ENCODE measurements at places on chromosomes 7 and 10.

DNA sequence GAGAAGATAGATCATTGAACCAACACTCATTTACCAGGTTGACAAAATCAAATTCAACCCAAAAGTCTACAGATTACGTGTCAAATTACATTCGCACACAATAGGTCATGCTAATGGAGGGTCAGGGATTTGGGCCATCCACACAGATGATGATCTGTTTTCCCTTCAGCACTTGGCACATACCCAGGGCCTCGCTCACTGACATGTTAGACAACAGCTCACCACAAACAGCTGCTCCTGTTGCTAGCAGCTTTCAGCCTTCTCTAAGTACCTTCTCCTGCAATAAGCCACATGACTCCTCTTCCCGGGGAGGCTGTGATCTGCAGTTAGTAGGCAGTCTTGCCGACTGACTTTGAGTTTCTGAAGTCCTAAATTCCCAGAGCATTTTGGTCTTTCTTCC lies 18.4 kb downstream of the NKX2-3 start:
- no peak for DNase-seq

DNA sequence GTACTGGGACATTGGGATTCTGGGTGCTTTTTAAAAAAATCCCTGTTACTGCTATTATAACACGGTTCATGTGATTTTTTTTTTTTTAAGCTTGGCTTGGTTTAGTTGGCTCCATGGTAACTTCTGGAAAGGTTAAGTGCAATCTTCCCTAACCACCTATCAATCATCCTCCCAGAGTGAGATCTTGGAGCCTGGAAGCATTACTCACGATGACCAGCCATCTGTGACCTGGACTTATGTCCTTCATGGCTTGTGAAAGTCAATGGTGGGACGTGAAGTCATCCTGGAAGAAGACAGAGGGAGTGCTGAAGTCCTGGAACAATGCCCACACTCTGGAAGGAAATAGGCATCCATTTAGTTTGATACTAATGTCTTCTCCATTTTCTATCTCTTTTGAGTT lies 135.5 kb upstream of the FRMD4A start:
- no peak for DNase-seq

DNA sequence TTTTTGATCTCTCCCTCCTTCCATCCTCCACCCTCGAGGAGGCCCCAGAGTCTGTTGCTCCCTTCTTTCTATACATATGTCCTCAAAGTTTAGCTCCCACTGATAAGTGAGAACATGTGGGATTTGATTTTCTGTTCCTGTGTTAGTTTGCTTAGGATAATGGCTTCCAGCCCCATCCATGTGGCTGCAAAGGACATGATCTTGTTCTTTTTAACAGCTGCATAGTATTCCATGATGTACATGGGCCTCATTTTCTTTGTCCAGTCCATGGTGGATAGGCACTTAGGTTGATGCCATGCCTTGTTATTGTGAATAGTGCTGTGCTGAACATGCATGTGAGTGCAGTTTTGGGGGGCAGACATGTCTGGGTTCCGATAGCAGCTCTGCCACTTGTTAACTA lies 51.4 kb downstream of the GATA3 start:
- no peak for DNase-seq

GRCh38 chr7:69349291-69349690 lies 249.0 kb upstream of the AUTS2 start:
- no peak for DNase-seq

DNA sequence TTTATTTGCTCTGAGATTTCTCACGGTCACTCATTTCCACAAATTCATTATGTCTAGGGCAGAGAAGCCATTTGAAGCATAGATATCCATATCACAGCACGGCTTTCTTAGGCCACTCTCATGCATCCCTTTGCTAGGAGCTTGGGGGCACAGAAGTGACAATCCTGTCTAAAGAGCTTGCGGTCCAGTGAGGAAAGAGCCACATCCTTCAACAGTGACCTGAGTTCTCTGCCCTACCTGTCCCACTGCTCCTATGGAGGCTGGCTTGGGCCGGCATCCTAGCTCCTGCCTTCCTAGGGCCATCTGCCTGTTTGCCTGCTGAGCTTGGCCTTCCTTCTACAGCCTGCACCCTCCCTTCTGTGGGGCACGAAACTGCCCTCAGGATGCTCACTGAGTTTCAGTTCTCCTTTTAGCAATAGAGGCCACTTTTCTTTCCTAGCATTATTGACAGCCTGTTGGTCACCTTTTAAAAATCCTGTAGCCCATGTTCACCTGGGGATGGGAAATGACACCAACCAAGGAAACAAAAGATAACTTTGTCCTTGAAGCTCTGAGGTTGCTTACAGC lies 212.1 kb upstream of the GRB10 start:
- no peak for DNase-seq

All from CD4-positive, alpha-beta T cell treated with Interleukin-6 at 100 ng/mL for 8 hours (primary cell).